ENCODE measurements at places on chromosomes 6 and 20.

GRCh38 chr20:1286267-1287024 lies 20.4 kb downstream of the SNPH start:
- DNase-seq: peak; percentile 47

DNA sequence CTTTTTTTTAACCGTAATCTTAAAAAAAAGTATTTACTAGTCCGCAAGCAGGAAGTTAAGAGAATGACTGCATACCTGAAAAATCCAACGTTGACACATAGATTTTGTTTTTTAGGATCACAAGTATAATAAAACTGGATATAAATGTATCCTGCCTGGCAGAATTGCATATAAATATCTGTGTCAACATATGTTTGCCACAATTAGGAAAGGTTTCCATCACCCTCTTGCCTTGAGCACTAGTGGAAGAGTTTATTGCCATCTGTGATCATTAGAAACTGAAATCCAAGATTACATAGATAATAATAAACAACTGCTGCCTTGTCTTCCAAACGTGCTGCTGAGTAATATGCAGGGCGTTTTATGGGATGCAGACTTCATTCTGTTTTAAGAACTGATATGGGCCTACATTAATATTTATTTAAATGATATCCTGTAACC lies 27.9 kb downstream of the PLEKHG1 start:
- no peak for DNase-seq

DNA sequence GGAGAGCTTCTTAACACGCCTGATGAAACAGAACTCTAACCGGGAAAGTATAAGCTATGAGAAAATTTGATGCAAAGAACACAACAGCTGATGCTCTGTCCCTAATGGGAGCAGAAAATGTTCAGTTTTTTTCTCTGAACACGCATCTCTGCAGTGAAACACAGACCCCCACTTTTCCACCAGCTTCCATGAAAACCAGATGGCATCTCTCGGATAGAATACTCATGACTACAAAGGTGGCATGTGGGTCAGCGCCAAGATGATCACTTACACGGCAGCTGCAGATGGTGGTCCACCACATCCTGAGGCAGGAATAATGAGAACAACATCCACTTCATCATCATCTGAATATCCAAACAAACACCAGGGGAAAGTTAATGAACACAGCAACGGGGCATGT lies 85.2 kb upstream of the CNR1 start:
- no peak for DNase-seq

- no peak for DNase-seq
Observed at GRCh38 chr6:148509800-148510581, 167.4 kb downstream of the SASH1 start.

- no peak for DNase-seq
Observed at GRCh38 chr6:40962241-40962640, 76.8 kb downstream of the UNC5CL start.

DNA sequence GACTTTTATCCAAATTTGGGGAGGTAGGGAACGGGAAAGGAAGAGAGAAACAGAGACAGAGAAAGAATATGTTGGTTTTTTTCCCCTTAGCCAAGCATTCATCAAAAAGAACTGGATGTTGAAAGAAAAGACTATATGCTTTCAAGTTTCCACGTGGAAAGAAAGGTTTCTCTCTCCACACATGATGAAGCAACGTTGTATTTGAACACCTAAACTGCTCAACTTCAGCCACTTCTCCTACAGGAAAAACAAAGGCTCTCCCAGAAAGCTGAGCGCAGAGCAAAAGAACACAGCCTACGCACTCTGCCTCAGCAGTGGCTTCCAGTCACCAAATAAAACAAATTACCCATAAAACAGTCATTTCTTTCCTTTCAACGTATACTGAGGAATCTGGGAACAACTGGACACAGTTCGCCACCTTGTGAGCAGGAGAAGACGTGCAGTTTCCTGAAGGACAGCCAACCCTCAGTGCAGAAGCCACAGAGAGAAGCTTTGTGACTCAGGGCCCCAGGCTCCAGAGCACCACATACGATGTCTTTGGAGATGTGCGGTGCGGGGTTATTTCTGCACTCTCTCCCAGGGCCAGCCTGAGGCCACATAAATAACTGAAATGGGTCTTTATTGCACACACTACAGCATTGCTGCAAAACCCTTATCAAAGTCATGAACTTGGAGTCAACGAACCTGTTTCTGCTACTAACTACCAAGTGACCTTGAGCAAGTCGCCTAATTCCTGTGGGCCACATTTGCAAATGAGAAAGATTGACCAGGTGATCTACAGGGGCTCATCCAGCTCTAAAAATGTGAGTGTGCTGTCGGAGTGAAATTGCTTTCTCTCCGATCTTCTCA lies 10.1 kb downstream of the IL17F start:
- no peak for DNase-seq

GRCh38 chr6:149897015-149897697 lies 757 bp downstream of the RAET1E start:
- peak; percentile 90 for DNase-seq

DNA sequence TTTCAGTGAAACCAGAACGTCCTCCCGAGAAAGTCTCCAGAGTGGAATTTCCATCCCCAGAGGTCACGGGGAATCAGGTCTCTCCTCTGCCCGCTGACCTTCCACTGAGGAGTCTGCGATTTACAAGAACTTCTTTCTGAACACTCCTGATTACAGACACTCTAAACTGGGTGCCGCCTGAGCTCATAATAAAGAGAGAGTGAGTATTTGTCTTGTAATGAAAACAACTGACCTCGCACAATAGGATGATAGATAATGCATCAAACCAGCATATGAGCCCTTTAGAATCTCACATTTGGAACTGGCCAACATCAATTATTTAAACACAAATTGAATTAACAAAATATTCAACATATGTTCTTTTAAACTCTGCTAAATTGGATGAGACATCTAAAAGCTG lies 47.5 kb downstream of the DLL1 start:
- DNase-seq: no peak

- no peak for DNase-seq
Observed at GRCh38 chr20:40282541-40282940, 406.5 kb downstream of the MAFB start.

GRCh38 chr6:107677399-107677798 lies 146.7 kb downstream of the SCML4 start:
- no peak for DNase-seq

GRCh38 chr6:52102405-52102804 lies 15.0 kb upstream of the PKHD1 start:
- DNase-seq: no peak

GRCh38 chr20:3970016-3970415 lies 45.3 kb downstream of the RNF24 start:
- DNase-seq: no peak

DNA sequence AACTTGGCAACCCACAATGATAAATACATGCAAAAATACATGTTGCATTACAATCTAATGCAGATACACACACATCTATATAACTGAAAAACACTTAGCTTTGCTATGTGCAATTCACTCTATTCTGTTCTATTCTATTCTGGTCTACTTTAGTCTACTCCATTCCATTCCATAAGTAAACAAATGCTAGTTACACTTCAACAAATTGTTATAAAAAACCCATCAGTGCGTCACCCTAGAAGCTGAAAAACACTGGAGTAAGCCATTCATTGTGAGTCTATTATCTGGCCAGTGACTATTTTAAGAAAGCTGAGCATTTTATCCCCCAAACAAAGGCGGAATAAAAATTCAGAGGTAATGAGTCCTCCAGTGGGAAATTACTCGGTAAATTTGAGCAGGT lies 315.7 kb upstream of the EPHA7 start:
- DNase-seq: no peak

DNA sequence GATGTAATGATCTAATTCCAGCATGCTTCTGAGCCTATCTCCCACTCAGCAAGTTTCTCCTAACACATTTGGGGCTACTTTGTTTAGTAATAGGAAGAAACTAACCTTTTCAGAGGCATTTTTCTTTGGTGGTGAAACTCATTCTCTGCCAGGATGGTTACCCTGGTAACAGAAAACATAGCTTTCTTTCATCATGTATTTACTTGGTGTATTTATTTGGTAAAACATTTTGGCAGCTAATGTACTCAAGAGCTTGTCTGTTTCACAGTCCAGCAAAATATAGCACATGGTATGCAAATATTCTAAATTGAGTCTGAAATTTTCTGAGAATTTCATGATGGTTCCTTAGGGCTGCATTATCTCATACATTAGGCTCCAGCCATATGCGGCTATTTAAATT lies 100.0 kb downstream of the SLC35B3 start:
- DNase-seq: no peak

Data from mesenteric fat pad (tissue), 1 donor.